Activated T-cell treated with anti-CD3 and anti-CD28 coated beads, Interleukin-2, amount 50 U/mL, for 48 hours (primary cell): ENCODE measurements at places on chromosomes 13 and 19.

DNA sequence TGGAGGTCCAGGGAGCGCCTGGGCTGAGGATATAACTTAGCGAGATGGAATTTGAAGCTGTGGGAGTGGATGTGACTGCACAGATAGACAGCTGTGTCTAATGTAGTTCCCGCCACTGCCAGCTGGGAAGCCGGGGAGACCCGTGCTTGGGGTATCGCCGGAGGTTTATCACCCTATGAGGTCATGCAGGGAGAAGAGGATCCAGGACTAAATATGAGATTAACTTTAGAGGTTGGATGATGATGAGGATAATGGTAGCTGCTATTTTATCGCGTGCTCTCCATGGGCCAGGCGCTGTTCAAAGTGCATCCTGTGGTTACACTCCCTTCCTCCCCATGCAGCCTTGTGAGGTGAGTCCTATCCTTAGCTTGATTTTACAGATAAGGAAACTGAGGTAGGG lies 19.9 kb downstream of the SSC5D start:
- DNase-seq = no peak

- DNase-seq = peak; percentile 73
These were observed 81.6 kb downstream of the DPF1 start for GRCh38 chr19:38142176-38143035.

DNA sequence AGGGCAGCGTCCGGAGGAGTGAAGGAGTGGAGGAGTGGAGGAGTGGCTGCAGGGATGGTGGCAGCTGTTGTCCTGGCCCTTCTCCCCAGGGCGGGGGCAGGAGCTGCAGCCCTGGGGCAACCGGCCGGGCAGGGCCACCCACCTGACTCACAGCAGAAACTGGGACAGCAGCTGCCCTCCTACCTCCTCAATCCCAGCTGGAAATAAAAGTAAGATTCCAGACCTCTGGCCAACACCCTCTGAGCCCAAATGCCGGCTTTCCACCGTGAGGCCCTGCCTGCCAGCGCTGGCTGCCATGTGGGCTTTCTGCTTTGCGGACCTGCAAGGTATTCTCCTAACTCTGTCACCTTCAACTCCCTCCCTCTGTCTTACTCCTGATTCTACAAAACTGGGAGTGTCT lies 3.3 kb upstream of the CLPP start:
- no peak for DNase-seq

DNA sequence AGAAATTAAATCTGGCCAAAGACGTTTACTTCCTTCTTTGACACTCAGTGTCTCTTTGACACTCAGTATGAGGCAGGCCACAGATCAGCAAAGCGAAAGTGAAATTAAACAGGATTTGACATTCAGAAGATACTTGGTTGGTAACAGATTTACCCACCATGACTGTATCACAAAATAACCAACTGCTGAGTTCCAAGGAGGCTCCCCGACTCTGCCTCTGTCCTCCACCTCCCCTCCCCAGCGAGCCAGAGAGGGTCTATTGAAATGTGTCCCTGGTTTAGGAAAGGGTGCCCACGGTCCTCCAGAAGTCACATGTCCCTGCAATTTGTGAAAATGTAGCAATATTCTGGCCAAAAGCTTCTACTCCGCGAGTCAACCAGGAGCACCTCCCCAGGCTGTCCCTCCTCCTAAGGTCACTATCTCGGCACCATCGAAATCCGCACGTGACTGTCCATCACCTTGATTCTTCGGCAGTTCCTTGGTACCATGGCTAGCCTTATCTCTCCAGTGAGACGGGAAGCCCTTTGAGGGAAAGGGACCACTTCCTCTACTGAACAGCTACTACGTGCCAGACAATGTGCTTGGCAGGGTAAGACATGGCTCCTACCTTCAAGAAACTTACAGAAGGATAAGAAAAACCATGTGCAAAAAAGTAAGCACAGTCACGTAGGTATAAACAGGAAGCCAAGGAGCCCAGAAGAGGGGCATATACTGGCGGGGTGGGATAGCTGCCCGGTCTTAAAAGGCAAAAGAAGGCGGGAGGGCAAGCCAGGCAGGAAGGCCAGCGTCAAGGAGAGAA lies 1.5 kb downstream of the N4BP2L1 start:
- DNase-seq = peak; percentile 58

- no peak for DNase-seq
These were observed 154.0 kb upstream of the TSC22D1 start for GRCh38 chr13:44730099-44730498.

DNA sequence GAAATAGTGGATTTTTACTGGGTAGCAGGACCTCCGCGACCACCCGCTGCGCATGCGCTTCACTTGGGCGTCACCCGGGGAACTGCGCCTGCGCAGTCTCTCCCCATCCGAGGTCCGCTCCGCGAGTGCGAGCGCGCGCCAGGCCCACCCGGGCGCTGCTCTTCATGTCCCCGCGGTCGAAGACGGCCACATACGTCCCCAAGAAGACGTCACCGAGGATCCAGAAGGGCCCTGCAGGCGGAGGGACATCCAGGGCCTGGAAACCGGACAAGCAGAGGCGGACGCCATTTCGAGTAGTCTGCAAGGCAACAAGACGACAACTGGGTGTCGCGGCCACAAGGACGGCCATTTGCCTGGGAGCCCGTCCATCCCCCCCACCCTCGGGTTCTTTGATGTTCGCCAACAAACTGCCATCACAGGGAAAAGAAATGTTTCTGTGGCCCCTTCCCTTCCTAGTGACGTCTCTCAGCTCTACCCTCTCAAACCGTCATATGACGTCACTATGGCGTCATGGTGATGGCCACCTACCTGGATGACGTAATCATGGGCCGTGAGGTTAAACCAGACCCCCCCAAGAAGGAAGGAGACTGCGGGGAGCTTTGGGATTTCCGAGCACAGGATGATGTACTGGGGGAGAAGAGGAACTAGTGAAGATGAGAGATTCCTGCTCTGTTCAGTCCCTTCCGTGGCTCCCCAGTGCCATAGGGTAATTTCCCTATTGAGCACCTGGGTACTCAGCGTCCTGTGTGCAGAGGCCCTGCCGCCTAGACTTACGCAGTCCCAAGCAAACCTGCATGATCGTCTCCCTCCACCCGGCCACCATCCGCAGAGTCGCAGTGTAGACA lies 6.7 kb downstream of the NAPSA start:
- peak; percentile 87 for DNase-seq

DNA sequence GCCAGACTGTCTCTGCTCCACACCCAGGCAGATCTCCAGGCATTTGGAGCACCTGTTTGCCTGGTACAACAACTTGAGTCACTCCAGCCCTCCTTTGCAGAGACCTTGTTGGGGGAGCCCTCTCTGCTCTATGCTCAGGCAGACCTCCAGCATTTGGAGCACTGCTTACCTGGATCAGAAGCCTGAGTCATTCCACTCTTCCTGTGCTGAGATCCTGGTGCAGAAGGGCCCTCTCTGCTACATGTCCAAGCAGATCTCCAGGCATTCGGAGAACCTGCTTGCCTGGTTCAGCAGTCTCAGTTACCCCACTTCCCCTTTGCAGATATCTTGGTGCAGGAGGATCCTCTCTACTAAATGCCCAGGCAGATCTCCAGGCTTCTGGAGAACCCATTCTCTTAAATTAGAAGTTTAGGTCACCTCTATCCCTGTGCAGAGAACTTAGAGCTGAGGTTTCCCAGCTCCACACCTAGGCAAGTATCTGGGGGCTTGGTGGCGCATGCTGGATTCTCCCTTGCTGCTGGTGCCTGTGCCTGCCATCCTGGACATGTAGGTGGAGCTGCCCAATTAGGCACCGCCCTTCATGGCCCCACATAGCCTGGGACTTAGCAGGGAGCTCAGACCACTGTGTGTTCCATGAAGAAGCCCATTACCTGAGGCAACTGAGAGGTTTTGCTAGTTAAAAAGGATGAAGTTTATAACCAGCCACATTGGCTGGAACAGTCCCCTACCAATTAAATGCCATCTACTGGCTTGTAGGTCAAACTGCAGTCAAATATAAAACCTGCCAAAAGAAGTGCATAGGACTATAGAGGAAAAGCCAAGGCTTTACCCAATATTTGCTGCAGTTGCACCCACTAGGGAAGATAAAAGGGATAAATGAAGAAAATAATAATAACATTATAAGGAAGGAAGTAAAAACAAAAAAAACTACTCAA lies 97.6 kb upstream of the SLITRK6 start:
- DNase-seq = no peak

DNA sequence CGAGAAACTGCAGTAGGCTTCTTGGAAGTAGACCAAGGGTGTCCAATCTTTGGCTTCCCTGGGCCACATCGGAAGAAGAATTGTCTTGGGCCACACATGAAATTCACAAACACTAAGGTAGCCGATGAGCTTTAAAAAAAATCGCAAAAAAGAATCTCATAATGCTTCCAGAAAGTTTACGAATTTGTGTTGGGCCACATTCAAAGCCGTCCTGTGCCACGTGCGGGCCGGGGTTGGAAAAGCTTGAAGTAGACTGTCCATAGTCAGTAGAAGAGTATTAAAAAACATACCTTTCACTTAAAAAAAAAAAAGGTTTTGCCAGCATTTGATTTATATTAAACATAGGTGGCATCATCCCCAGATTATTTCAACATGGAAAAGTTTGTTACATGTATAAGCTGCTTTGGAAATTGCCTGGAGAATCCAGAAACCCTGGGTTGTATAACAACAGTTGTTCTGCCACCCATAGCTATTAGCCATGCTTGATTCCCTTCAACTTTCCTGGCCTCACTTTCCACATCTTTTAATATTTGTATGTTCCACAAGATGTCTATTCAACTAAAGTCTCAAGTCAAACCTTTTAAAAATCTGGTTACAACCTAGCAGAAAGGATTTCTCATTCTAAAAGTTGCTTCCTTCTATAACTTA lies 1.0 kb downstream of the IFT88 start:
- DNase-seq = no peak

DNA sequence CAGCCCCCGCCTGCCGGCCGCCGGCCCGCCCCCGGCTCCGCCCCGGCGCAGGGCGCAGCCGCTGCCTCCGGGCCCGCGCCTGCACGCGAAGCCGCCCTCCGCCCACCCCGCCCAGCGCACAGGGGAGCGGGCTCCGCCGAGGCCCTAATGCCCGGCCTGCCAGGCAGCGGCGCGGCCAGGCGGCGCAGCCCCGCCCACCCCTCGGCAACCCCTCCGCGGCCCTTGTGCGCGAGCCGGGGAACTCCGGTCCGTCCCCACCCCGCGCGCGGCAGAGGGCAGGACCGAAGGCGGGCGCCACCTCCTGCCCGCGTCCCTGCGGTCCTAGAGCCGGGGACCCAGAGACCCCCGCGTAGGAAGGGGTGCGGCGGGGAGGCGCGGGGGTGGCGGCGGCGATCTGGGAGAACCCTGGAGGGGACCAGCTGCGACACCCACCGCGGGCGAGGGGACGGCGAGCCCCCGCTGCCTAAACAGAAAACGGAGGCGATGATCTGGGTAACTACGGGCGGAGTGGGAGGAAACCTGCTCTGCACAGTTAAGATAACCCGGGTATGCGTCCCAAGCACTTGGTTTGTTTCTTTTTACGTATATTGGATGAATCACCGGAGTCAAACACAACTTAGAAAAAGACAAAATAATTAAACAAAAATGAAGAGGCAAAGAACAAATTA lies 350 bp upstream of the USP12 start:
- DNase-seq = peak; percentile 92

GRCh38 chr19:11265785-11266236 lies 3.5 kb upstream of the DOCK6 start:
- no peak for DNase-seq

- DNase-seq = no peak
These were observed 1.6 kb upstream of the POU4F1 start for GRCh38 chr13:78604782-78605611.

DNA sequence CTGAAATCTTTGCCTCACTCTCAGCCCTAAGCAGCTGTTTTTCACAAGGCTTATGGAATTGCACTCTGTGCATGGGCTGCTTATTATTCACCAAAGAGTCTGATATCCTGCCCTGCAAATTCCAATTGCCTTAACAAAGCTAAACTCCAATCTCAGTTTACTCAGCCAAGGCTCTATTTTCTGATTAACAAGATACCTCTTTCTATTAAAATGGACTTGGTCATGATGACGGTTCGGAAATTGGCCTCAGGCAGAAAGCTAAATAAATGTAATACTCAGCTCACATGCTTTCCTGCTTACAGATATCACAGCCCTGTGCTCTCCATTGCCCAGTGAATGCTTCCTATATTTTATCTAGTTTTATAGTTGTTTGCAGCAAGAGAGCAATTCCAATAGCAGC lies 1270.8 kb downstream of the PCDH9 start:
- DNase-seq = no peak

DNA sequence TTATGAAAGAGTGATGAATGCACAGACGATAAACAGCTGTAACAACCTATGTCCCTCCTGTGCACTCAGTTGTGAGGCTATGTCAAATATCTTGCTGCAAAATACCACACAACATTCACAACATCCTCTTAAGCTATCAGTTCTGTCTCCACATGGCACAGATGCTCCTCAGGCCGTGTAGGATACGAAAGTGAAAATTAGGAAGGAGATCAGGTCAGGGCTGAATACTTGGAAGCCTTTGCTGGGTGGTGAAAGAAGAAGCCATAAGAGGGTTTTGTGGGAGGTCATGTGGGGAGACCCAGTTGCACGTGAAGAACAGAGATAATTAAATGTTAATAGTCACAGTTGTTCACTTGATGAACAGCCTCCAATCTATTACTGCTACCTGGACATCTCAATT lies 58.9 kb downstream of the RXFP2 start:
- no peak for DNase-seq

DNA sequence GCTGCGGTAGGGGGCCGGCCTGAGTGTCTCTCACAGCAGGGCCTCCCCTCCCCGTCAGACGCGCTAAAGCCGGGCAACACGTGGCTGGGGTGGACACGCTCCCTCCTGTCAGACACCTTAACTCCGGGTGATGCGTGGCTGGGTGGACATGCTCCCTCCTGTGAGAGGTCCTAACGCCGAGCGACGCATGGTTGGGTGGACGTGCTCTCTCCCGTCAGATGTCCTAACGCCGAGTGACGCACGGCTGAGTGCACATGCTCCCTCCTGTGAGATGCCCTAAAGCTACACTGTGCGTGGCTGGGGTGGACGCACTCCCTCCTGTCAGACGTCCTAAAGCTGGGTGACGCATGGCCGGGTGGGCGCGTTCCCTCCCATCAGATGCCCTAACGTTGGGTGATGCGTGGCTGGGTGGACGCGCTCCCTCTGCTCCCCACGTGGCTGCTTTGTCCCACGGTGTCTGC lies 126.1 kb upstream of the MCF2L start:
- DNase-seq = no peak

GRCh38 chr13:112055915-112056269 lies 11.1 kb upstream of the SOX1 start:
- DNase-seq = no peak

DNA sequence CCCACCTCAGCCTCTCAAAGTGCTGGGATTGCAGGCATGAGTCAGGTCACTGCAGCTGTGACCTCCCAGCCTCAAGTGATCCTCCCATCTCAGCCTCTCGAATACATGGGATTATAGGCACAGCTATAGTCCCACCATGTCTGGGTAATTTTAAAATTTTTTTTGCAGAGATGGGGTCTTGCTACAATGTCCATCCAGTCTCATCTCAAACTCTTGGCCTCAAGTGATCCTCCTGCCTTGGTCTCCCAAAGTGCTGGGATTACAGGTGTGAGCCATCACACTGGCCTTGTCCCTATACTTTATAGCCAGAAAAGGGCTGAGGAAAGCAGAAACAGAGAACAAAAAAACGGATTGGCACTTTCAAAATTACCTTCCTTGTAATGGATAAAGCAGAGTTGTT lies 4.8 kb upstream of the FBXO27 start:
- no peak for DNase-seq
